ENCODE measurements at places on chromosomes 13 and 19.

GRCh38 chr13:67156723-67157060 is 73.4 kb downstream of the PCDH9 start:
- no peak for DNase-seq

DNA sequence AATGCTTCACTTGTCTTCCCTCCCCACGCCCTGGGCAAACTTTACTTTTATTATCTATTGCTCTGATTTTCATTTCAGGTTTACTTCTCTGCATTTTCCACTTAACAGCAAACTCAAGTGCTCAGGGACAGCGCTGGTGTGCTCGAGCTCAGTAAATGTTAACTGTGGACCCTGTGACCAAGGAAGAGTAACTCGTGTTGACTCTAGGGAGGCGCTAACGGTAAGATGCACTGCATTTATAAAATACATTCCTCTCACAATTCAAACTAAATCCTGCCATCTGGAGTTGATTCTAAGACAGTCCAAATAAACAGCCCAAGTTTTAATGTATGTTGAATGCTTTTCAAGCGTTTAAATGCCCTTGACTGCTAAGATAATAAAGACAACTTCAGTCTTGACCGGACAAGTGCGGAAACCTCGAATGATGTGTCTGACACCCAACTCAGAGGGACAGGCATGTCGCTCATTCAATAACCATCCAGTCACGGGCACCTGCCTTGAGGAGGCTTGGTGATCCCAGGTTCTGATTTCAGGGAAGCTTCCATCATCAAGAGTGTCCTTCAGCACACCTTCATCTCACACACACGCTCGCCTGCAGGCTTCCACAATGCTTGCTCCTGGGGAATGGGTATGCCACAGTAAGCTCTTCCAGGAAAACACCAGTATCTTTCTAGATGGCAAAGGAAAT is 93.2 kb downstream of the STK24 start:
- DNase-seq, result no peak

- no peak for DNase-seq
Observed at GRCh38 chr19:8724276-8724675, 2.8 kb downstream of the OR2Z1 start.

DNA sequence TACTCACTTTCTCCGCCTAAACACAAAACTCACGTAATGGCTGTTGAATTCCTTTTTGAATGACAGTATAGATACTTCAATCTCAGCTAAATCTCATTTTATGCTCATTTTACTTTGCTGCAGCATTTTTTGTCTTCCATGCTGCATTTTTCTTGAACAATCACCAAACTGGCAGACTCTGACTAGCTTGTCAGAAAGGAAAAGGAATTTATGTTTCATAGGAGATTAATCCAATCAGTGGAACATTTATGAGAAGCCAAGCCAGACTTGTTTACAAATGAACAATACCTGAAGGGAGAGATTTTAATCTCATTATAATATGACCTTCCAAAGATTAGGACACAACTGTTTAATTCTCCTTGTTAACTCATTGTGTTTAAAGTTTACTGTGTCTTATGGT is 1044.3 kb downstream of the DIAPH3 start:
- DNase-seq, result no peak

DNA sequence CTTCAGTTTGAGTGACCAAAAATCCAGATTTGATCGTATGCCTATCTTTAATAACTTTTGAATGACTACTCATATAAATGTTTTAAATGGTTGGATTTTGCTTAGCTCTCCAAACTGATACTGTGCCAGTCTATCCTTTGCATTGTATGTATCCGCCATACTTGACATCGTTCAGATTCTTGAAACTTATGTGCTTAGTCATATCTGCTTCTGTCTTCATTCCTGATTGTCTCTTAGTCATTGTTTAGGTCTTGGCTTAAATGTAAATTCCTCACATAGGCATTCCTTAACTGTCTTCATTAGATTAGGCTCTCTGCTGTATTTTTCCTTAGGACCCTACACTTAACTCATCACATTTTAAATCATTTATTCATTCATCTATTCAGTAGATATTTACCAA is 126.0 kb downstream of the PCCA start:
- no peak for DNase-seq

Measured in iPS DF 6.9 (cell line).